Activated T-cell treated with anti-CD3 and anti-CD28 coated beads for 48 hours (primary cell): ENCODE measurements at places on chromosomes 11 and 22.
A peak's percentile ranks its signal among the peaks of the same experiment; 100 is the strongest.

DNA sequence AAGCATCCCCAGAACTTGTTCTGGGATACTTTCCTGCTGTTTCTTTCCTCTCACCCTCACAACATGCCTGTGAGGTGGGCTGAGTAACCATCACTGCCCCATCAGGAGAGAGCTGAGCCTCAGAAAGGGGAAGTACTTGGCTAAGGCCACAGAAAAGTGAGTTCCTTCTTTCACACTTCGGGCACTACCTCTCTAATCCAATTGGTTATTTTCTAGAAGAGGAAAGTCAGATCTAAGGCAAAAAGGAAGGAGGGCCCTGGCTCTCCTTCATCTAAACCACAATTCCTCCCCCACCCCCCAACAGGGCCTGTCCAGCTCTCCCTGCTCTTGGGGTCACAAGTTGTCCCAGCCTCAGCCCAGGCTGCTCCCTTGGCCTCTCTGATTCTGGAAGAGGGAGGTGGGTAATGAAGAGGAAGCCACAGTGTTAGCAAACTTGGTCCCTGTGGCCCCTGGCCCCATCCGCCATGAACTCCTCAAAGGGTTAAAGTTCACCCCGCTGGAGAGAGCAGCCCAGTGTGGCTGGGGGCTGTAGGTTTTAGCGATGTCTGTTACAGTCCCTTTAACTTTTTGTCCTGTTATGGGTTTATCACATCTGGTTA lies 34.0 kb downstream of the SLC22A12 start:
- DNase-seq, result no peak

DNA sequence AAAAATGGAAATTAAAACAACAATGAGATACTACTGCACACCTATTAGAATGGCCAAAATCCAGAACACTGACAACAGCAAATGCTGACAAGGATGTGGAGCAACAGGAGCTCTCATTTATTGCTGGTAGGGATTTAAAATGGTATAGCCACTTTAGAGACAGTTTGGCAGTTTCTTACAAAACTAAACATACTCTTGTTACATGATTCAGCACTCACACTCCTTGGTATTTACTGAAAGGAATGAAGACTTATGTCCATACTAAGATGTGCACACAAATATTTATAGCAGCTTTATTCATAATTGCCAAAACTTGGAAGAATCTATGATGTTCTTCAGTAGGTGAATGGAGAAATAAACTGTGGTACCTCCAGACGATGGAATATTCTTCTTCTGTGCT lies 40.8 kb downstream of the PGM2L1 start:
- no peak for DNase-seq

- DNase-seq, result no peak
Observed at GRCh38 chr11:116199182-116199581, 573.6 kb downstream of the BUD13 start.

- DNase-seq, result peak; percentile 78
Observed at GRCh38 chr22:31489632-31490495, at the start of gene EIF4ENIF1. TSS of gene EIF4ENIF1 (minus strand) at chr22:31489842. CDS start at chr22:31488718, 1,124 bp downstream.

GRCh38 chr11:108340973-108341372 lies 118.1 kb downstream of the ATM start:
- no peak for DNase-seq
